ENCODE measurements at places on chromosomes 12 and 14. TPM values are rescaled to one million over a fixed set of nuclear protein-coding genes. Genes with fewer than 3 reads are reported as not detected.

The REC8 gene
- total RNA-seq: 68.3 TPM

The NYNRIN gene
- total RNA-seq: 0.15 TPM

The DEGS2 gene
- total RNA-seq: 2.5 TPM

The CHPT1 gene
- 5.3 TPM for total RNA-seq

The ENDOU gene
- not detected for total RNA-seq

The SLC10A1 gene
- not detected for total RNA-seq

DNA sequence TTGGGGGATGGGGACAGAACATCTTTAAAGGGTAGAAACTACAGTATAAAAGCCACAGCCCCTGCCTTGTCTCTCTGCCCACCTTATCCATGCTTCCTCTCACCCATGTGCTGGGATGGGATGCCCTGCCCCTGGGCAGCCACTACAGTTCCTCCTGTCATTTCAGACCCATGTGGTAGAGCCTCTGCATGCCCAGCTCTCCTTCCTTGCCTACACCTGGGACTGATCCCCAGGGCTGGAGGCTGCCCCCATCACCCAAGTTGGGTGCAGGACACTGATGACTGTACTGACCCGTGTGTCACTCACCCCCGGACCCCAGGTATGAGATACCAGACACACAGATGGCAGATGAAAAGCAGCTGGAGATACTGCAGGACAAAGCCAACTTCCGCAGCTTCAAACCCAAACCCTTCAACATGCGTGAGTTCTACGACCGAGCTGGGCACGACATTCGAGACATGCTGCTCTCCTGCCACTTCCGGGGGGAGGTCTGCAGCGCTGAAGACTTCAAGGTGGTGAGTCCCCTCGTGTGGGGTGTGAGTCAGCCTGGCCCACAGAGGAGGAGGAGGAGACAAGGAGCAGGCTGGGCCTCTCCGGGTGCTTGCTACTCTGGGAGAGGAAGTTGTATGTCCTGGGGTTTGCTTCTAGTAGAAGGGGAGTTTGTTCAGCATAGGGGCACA is 2.2 kb downstream of the ASIC1 start:
- no peak for DNase-seq
- no peak overlapping the region for H3K27ac ChIP-seq
- no peaks in the 10 kb centered on the region for H3K36me3 ChIP-seq
- 0 out of 2 replicates have a peak, but pooled peaks cover 4% of the 10 kb centered on the region for H3K4me1 ChIP-seq
- no peak overlapping the region for H3K4me3 ChIP-seq

DNA sequence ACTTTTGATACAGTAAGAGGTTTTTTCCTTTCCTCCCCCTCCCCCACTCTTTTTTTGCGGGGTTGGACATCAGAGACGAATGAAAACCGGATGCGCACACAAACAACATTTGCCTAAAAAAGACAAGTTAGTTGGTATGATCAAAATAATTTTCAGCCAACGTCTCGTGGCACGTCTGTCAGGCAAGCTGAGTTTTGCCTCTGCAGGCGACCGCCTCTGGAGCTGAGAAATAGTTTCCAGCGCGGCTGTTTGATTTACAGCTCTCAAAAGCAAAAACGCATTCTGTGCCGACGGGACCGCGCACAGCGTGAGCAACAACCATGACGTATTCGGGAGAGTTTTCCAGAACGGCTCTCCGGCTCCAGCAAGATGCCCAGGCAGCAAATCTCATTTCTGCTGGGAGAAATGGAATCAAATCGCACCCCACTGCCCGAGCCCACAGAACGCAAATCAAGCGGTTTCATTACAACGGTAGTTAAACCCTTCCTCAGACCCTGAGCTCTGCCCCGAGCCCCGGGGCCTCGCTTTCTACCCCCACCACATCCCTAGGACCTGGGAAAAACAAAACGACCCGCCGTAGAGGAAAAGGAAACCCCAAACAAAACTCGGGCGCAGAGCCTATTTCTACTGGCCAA is 14.2 kb upstream of the CALM1 start:
- no peaks in the 10 kb centered on the region for H3K36me3 ChIP-seq
- peak overlapping the region; percentile 98 for H3K27ac ChIP-seq
- DNase-seq: no peak
- H3K27me3 ChIP-seq: no peaks in the 10 kb centered on the region
- H3K4me1 ChIP-seq: peaks cover 7% of the 10 kb centered on the region
- peak overlapping the region; percentile 82 for H3K4me3 ChIP-seq

GRCh38 chr12:42019746-42020145 is 124.9 kb downstream of the GXYLT1 start:
- peaks cover 7% of the 10 kb centered on the region for H3K4me1 ChIP-seq
- H3K4me3 ChIP-seq: no peak overlapping the region
- H3K27ac ChIP-seq: no peak overlapping the region
- no peak for DNase-seq

DNA sequence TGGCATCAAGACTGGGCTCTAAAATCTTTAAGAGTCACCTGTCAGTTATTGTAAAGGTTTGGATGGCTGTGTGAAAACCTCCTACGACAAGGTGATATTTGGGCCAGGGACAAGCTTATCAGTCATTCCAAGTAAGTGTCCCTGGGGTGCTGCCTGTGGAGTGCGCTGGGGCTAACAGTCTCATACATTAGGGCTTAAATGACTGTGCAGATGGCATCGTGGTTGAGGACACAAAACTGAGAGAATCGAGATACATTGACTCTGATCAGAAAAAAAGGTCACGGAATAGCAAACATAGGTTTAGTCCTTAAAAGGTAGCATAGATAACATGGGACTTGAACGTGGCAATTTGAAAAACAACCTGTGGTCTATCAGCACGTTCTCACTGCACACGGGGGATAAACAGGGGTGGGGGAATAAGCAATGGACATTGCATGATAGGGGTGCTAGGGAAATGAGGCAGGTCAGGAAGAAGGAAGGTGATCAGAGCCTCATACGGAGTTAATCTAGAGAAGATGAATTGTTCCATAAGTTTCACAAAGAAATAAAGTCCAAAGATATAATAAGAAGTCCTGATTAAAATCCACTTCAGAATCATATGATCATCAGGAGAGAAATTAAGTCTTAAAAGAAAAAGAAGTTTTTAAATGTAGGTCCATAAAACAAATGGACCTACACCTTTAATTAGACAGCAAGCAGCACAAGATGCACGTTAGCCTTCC is 100.3 kb downstream of the DAD1 start:
- no peaks in the 10 kb centered on the region for H3K36me3 ChIP-seq
- peak; percentile 94 for DNase-seq
- peak overlapping the region; percentile 53 for H3K4me3 ChIP-seq
- H3K27ac ChIP-seq: peak overlapping the region; percentile 98
- H3K4me1 ChIP-seq: peaks cover 87% of the 10 kb centered on the region

DNA sequence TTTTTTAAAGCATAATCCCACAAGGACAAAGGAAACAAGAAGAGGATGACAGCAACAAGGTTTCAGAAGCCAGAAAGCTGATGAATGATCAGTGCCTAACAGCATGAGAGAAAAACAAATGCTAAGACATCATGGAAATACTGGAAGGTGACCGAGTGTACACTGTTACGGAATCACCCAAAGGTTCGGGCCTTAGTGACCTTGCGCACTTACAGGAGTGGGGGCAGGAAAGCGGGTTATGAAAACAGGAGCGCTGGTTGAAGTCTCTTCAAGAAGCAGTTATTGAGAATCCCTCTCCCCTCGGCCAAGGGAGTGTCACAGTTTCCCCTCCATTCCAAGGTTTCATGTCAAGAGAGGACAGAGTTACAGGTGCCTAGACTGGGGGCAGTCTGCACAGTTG is 42.6 kb downstream of the SLC25A47 start:
- peaks cover 39% of the 10 kb centered on the region for H3K36me3 ChIP-seq
- no peak overlapping the region for H3K27ac ChIP-seq
- H3K4me3 ChIP-seq: no peak overlapping the region
- DNase-seq: no peak
- H3K27me3 ChIP-seq: no peaks in the 10 kb centered on the region
- no peaks in the 10 kb centered on the region for H3K4me1 ChIP-seq

- no peaks in the 10 kb centered on the region for H3K36me3 ChIP-seq
- no peak overlapping the region for H3K4me3 ChIP-seq
- no peak overlapping the region for H3K27ac ChIP-seq
- no peak for DNase-seq
- peaks cover 3% of the 10 kb centered on the region for H3K27me3 ChIP-seq
Observed at GRCh38 chr12:42585154-42585840, 4.2 kb downstream of the PRICKLE1 start.

GRCh38 chr12:67019070-67019469 is 250.1 kb upstream of the CAND1 start:
- no peaks in the 10 kb centered on the region for H3K27me3 ChIP-seq
- no peak overlapping the region for H3K27ac ChIP-seq
- DNase-seq: no peak
- no peaks in the 10 kb centered on the region for H3K36me3 ChIP-seq
- no peak overlapping the region for H3K4me3 ChIP-seq

GRCh38 chr14:104332634-104333270 is 194.4 kb downstream of the KIF26A start:
- DNase-seq: no peak
- H3K4me3 ChIP-seq: no peak overlapping the region
- H3K27ac ChIP-seq: no peak overlapping the region
- no peaks in the 10 kb centered on the region for H3K36me3 ChIP-seq
- H3K4me1 ChIP-seq: no peaks in the 10 kb centered on the region

DNA sequence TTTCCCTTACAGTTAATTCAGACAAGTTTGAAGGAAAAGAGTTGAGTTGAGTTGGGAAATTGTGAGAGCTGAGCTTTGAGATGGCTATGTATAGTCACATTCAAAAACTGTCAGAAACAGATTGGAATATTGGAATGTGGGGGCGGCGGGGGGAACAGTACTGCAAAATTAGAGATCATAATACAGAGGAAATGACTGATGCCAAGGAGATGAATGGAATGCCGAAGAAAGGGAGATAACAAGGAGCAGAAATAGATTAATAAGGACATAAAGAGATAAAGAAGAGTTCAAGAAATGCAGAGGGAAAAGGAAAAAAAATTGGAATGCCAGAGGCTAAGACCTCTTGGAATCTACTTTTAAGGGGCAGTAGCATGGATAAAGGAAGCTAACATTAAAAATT is 3.2 kb upstream of the OR4K5 start:
- no peak for DNase-seq
- H3K4me3 ChIP-seq: no peak overlapping the region
- H3K4me1 ChIP-seq: no peaks in the 10 kb centered on the region

DNA sequence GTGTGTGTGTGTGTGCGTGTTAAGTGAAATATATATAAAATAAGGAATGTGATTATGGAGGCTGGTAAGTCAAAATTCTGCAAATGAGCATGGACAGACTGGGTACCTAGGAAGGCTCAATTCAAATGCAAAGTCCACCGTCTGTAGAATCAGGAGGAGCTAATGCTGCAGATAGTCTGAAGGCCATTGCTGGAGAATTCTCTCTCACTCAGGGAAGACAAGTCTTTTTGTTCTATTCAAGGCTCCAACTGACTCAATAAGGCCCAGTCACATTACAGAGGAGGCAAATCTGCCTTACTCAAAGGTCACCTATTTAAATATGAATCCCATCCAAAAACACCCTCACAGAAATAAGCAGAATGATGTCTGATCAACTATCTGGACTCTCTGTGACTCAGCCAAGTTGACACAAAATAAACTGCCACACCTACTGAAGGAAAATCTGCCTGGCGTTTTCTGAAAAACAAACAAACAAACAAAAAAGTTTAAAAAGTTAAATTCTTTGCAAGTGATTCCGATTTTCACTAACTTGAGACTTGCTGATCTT is 684 bp upstream of the KLRF2 start:
- H3K27me3 ChIP-seq: no peaks in the 10 kb centered on the region
- DNase-seq: no peak
- H3K36me3 ChIP-seq: no peaks in the 10 kb centered on the region
- no peak overlapping the region for H3K4me3 ChIP-seq
- no peaks in the 10 kb centered on the region for H3K4me1 ChIP-seq
